ENCODE measurements at places on chromosomes 12 and 14.

DNA sequence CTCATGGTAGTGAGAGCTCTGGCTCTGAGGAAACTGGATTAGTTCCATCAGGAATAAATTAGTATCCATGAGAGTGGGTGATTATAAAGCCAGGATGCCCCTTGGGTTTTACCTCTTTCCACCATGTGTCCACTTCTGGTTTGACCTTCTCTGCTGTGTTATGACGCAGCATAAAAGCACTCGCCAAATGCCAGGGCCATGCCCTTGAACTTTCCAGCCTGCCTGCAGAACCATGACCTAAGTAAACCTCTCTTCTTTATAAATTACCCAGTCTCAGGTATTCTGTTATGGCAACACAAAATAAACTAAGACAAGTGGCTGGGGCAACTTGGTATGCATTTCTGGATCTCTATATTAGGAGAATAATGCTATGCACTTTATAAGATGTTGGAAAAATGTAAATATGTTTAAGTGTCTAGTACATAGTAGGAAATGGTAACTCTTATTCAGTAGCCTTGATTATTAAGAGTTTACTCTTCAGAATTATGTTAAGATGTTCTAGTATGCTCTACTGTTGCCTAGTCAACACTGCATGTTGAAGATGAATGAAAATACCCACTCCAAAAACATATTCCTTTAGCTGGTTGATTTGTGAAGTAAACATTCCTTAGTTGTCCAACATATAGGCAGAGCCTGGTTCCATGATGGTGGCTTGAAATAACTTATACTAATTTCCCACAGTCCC lies 455.6 kb upstream of the TMPO start:
- no peak for DNase-seq

GRCh38 chr12:29110506-29111442 lies 38.3 kb upstream of the FAR2 start:
- DNase-seq: no peak

DNA sequence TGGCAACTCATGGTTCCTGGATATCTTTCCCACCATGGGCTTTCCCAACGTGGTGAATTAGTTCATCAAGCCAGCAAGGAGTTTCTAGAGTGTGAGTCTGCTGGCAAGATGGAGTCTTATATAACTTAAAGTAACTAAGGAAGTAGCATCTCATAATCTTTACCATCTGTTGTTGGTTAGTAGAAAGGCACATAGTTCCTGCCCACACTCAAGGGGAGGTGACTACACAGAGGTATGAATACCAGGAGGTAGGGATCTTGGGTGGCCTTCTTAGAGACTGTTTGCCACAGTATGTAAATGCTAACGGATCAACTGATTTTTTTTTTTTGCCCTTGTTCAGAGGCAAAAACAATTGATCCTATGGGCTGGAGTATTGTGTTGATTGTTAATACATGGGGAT lies 446.9 kb downstream of the ATP23 start:
- DNase-seq: no peak

DNA sequence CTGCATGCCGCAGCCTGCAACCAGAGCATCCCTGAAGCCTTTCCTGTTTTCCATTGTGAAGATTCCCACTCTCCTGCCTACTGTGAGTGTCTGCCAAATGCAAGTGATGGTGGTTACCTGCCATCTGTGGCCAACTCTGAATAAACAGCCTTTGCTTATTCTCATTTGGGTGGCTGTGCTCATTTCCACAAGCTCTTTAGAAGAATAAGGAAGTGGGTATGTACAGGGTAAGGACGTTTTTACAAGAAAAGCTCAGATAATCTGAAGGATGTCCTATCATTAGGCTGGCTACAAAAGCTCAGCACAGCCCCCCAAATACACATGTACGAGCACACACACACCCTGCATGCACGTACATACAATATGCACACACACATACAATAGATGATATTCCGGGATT lies 7.3 kb upstream of the RNASE1 start:
- no peak for DNase-seq

GRCh38 chr12:85390266-85390665 lies 110.2 kb downstream of the ALX1 start:
- no peak for DNase-seq

DNA sequence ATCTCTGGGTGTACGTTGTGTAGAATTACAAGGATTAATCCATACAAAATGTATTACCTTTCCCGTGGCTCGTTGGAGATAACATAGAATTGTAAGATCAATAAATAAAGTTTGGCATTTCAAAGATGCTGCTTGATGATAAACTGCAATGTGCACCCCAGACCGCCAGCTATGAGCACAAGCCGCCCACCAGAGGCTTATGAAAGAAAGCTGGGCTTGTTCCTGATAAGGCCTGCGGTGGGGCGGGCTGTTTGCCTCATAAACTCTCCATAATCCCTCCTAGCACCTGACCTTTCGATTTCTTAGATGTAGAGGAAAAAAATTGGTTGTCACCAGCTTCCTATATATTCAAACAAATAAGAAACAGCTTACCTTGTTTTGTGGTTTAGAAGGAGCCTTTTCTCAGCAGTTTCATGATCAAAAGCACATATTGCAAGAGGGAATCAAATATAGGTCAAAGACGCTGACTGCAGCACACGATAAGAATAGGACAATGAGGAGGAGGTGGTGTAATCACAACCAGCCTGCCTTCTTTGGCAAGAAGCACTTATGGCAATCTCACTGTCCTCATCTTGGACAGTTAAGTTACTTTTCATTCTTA lies 293.6 kb downstream of the RMST start:
- no peak for DNase-seq

GRCh38 chr12:46442239-46442638 lies 69.7 kb upstream of the SLC38A2 start:
- DNase-seq: no peak

DNA sequence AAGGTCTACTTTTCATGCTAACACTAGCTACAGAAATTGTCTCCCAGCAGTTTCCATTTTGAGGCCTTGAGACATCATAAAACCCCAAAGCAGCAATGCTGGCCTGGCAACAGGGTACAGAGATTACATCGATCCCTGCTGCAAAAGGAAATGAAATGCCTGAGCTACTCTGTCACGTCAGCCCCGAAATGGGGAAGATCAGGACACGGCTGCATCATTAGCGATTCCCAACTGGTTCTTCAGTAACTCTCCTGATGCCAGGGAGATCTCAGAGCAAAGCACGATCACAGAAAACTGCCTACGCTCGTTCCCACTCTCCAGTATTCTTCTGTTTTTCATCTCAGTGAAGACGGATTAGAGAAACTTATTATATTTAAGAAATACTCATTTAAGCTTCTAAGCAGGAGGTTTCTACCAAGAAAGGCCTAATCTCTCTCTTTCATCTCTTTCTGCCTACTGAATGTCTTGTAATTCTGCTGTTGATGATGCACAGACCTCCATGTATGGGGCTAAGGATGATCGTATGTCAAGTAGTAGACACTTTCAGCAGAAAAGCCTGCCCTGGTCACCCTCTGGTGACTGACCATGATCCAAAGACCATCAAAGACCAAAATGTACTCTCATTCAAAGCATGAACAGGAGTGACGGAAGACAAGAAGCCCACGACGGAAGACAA lies 168.5 kb downstream of the RIMBP2 start:
- no peak for DNase-seq

All from CD4-positive, alpha-beta T cell treated with Interleukin-2 at 100 ng/mL for 4 hours (primary cell).